ENCODE measurements at places on chromosomes 7 and 10.

GRCh38 chr10:111078505-111079185, 1.8 kb downstream of the ADRA2A start:
- DNase-seq, result no peak

GRCh38 chr10:69583106-69583505, 9.9 kb upstream of the NEUROG3 start:
- no peak for DNase-seq

DNA sequence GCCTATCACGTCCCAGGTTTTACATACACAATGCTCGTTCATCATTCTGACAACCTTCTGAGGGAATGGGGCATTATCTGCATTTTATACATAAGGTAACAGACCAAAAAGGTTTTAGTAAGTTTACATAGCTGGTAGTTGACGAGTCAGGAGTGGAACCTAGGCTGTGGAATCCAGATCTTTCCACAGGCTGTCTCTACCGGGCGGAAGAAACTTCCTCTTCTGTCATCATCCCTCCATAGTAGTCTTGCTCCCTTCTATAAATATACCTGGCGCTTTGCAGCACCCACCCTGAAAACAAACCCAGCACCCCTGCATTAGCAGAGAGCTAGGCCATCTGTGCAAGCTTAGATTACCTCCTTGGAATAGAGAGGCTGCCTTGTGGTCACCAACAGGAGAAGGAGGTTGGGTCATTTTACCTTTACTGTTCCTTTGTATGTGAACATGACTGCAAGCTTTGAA, 1.3 kb downstream of the TSPAN13 start:
- DNase-seq, result no peak

DNA sequence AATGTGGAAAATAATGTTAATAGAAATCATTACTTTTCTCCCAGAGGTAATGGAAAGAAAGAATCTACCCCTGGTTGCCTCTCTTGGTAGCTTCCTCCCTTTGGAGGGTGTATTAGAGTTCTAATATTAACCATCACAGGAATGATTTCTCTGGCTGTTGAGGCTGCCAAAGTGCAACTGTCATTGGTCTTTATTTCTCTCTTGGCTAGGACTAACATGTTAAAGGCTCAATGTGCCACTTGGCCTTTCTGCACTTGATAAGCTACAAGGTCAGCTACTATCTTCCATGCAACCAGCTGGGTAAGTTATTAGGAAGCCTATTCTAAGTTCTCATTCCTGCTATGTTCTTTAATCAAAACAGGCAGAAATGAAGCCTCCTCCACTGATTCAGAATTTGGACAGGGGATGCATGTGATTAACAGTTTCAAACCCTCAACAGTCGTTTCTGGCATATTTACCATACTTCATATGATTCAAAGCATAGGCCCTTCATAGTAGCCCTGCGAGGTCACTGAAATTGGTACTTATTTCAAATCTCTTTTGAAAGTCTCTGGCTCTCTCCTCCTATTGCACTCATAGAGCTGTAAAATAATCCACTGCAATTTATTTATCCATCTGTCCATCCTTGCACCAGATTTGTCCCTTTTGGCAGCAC, 645.0 kb downstream of the SORCS1 start:
- DNase-seq, result no peak

- DNase-seq, result peak; percentile 8
Observed at GRCh38 chr10:118754229-118754555, 578 bp downstream of the CACUL1 start.

DNA sequence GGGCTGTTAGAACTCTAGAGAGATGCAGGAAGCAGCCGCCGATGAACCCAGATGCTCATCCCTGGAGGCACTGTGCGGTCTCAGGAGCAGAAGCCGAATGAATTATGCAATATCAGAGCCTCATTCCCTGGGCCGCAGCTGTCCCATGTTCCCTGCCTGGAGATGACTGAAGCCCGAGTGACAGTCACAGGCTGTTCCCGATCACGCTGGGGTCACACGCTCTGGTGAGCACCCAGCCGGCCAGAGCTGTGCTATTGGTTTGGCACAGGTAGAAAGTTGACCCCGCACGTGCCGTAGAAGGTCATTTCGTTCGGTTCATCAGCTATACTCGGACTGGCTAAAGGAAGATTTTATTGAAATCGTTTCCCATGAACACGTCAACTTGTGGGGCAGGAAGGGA, 140.5 kb upstream of the SH2B2 start:
- DNase-seq, result no peak

GRCh38 chr10:3432081-3432825, 259.7 kb upstream of the PITRM1 start:
- DNase-seq, result no peak

DNA sequence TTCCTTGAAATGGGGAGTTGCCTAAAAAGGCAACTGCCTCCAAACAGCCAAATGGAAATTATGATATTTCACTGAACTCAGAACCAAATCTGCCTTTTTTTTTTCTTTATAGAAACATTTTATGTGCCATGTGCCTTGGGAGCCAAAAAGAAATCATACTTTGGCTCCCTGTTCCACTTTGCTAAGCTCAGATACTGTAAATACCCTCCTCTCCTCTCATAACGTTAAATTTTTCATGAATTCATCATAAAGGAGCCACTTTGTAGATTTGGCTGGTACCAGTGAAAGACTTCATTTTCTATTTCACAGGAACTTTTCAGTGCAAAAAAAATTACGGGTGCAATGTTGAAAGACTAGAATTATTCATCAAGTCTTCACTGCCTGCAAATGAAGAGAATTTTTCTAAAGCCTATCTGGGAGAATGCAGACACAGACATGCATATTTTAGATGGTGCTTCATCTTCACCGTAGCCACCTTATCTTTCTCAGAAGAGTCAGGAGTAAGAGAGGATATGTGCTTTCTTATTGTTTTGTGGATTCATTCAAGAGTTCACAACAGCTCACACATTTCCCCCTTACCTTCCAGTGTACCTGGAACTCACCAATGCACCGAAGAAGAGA, 742.3 kb upstream of the GALNT17 start:
- no peak for DNase-seq

- no peak for DNase-seq
Observed at GRCh38 chr7:103694304-103694703, 248.3 kb upstream of the SLC26A5 start.

DNA sequence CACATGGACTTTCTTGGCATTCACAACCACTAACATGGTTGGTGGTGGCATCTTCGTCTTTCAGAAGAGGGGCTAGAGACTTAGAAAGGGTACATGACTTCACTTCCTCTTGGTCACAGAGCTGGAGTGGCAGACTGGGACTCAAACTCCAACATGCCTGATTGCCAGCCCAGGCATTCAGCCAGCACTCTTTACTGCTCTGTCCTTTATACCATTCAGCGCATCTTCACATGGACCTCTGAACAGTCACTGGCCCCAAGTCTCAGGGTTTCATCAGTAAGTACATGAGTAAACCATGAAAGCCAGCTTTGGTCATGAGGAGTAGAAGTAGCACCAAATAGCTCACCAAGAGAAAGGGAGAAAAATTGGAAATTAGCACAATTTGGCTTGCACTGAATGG, 148.4 kb upstream of the KLF14 start:
- no peak for DNase-seq

- DNase-seq, result no peak
Observed at GRCh38 chr10:129756912-129757901, 206.9 kb downstream of the EBF3 start.

DNA sequence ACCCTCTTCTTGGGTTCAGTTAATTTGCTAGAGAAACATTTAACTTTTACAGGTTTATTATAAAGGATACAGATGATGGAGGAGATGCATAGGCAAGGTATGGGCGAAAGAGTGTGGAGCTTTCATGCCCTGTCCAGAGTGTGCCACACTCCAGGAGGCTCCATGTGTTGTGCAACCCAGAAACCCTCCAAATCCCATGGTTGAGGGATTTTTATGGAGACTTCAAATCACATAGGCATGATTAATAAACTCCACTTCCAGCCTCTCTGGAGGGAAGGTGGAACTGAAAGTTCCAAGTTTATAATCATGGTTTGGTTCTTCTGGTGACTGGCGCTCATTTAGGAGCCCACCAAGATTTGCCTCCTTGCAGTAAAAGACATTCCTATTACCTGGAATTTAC, 159.9 kb downstream of the PHTF2 start:
- DNase-seq, result no peak

GRCh38 chr7:44277851-44278250, 47.5 kb downstream of the CAMK2B start:
- peak; percentile 1 for DNase-seq

- DNase-seq, result no peak
Observed at GRCh38 chr10:57986422-57986821, 281.3 kb downstream of the IPMK start.

DNA sequence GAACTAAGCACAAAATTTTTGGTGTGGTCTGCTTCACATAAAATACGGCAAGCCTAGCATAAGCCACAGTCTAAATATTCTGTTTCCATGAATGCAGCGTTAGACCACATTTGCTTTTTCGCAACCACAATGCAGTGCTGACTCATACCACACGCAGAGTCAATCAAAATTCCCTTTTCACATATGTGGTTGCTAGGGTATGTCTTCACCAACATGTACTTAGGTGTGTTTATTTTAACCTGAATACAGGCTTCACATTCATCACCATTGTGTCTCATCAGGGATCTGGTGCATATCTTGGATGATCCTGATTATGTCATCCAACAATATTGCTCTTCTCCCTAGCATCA, 90.8 kb downstream of the CHN2 start:
- peak; percentile 61 for DNase-seq

DNA sequence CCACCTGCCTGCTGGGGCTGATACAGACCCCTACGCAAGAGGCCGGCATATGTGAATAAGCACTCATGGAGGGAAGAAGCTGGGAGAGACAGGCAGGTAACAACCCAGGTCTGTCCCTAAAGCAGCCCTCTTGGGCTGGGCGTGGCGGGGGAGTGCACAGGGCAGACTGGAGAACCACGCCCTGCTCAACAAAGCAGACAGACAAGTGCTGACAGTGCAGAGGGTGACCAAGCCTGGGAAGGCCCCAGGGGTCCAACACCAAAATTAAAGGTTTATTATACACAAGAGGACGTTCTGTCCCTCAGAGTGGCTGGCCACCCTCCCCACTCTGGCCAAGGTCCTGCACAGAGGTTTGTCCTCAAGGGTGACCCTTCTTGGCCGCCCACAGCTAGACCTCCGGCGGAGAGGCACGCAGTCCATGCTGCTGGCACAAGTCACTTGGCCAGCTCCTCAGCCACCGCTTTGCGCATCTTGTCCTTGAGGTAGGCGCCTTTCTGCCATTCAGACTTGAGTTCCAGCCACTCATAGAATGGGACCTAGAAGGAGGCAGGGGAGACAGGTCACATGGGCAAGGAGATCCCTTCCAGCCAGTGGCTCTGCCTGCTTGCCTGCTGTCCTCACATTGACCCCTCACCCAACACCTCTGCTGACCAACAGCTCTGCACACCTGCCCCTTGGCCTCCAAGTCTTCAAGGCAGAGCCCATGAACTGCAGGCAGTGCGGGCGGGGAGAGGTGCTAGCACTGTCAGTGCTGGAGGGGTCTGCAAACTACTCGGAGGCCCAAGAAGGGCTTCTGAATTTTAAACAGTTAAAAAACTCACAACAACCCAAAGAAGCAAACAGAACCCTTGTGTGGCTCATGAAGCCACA, 11.4 kb upstream of the NACAD start:
- DNase-seq, result no peak

DNA sequence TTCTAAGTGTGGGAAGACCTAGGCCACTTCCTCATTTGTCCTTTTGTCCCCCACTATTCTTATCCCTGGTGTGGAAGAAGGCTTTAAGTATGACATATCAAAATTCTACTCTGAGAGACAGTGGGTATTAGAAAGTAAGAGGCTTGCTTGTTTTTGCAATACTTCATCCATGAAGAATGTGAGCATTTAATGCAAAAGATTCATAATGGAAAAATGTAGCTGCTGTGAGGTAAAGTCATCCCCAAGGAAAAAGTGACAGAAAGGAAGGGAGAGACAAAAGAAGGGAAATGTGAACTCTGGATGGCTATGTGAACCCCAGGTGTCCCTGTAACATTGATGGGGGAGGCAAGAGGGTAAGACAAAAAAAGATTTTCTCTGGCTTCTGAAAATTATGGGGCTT, 607.5 kb downstream of the SORCS1 start:
- DNase-seq, result no peak

DNA sequence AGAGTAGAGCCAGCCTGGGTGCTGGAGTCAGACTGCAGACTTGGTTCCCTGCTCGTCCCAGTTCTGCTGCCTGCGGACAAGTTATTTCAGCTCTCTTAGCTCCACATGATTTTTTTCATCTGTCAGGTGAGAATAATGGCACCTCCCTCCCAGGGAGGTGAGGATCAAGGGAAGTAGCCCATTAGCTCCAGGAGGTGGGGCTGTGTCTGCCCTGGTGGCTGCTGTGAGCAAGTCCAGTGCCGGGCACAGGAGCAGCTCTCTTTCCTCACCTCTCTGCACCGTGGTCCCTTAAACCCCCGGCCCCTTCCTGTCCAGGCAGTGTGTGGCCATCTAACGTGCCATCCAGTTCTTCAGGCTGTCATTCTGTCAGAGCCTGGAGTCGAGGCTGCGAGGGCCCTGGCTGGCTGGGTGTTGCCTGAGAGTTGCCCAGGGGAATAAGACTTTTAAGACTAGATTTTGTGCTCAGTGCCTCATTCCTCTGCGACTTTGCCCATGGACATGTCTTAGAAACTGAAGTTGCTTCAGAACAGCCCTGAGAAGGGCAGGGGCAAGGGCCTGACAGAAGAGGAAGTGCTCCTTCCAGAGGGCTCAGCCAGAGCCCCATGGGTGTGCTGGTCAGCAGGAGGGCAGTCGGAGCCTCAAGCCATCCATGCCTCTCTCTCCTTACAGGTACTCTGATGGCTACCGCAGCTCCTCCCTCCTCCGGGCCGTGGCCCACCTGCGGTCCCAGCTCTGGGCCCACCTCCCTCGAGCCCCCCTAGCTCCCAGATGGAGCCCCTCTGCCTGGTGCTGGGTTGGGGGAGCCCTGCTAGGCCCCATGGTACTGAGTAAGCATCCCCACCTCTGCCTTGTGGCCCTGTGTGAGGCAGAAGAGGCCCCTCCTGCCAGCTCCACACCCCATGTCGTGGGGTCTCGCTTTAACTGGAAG, 5.0 kb downstream of the ABCB8 start:
- no peak for DNase-seq

- no peak for DNase-seq
Observed at GRCh38 chr7:32034052-32034451, 36.2 kb downstream of the PDE1C start.

DNA sequence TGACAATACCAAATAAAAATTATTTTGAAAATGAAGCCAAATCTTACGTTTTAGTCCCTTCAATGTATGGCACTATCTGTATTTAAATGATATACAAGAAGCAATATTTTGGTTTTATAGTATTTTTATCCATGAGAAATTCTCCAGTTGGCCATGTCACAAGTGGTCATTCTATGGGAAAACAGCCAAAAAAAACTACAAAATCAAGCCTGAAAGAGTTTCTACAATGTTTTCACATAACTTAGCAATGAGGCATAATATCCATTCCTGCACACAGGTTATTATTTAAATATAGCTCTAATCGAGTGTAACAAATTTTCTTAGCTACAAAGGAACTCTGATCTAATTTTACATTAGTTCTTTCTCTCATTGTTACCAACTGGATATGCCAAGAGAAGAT, 5.4 kb downstream of the RAB11FIP2 start:
- no peak for DNase-seq

Data from COR-L47 (cell line).